ENCODE measurements at places on chromosomes 13 and 19. TPM values are rescaled to one million over a fixed set of nuclear protein-coding genes. Genes with fewer than 3 reads are reported as not detected.

ZSWIM9 gene
- total RNA-seq, result 1.3 TPM

ISOC2 gene
- total RNA-seq, result 90.6 TPM

GAPDHS gene
- 3.2 TPM for total RNA-seq

C19orf33 gene
- total RNA-seq, result not detected

DNA sequence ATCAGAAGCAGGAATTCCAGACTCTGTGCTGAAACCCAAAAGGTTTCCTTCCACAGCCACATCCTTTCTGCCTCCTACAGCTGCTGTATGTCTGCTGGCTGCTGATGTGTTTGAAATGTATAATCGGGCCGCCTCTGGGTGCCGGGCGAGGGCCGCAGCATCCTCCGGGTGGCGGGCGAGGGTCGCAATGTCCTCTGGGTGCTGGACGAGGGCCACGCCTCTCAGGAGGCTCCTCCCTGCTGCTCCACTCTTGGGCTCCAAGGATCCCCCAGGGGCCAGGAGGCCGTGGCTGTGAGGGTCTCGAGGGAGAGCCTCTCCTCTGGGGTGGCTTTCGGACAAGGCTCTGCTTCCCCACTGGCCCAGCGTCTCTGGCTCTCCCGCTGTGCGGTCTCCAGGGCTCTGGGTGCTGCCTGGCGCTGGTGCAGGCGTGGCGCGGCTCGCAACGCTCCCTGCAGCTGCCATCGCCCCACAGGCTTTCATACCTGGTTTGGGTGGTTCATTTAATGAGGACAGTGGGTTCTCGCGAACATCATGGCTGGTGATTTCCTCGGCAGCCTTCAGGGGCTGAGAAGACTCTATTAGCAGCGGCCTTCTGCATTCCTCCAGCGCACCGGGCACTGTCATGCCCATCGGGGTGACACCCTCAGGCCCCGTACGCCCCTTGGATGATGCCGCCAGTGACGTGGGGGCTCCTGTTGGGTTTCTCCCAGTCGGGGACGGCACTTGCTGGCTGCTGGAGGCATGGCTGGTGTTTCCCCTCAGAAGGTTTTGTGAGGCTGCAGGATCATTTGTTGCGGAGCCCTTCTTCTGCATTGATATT lies 41.8 kb upstream of the GRTP1 start:
- no peak for DNase-seq

GRCh38 chr19:18649371-18650020 lies 12.7 kb downstream of the KLHL26 start:
- no peak for DNase-seq
